ENCODE measurements at places on chromosomes 12 and 14.

DNA sequence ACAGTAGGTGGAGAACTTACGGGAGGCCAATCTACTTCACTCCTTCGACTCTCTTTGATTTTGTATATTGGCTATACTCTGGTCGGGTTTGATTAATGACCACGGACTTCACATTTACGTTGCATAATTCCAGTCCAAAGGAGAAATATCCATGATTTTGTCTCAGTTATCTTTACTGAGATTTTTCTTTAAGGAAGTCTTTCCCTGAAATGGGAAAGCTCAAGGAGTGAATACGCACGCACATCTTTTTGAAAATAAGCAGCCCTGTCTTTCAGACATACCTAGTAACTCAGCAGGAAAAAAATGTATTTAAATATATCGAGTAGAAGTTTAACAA is 5.7 kb upstream of the ALX1 start:
- no peak for DNase-seq

GRCh38 chr12:1356285-1356684 is 238.1 kb downstream of the FBXL14 start:
- no peak for DNase-seq

GRCh38 chr12:111858186-111858585 is 16.2 kb downstream of the MAPKAPK5 start:
- no peak for DNase-seq

DNA sequence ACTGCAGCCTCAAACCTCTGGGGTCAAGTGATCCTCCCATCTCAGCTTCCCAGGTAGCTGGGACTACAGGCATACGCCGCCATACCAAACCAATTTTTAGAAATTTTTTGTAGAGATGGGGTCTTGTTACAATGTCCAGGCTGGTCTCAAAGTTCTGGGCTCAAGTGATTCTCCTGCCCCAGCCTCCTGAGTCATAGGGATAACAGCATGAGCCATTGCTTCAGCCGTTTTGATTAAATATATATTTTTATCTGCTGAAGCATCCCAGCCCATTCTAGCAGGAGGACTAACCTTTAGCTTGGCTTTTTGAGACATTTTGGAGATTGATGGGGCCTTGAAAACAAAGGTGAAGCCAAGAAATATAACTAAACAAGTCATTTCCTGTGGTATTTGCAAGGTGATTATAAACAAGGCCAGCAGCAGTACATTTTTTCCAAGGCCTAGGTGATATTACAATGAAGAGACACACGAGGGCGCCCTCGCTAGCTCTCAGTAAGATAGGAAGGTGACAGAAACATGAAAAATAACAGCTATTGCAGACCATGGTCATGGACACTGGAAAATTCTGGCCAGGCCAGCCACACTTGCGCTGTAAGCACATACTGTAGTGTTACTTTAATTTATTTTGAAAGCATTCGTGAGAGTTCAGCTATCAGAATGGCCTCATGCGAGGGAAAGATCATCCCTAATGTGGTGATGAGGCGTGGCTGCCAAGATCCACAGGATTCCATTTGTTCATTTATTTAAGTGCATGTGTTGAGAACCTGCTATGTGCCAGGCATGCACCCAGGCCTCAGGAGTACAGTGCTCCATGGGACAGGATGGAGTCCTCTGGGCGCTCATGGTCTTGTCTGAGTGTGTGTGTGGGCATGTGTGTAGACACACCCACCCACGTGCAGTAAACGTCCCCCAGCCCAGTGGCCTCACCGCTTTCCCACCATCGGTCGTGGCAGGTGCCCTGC is 63.5 kb downstream of the DGLUCY start:
- peak; percentile 77 for DNase-seq

GRCh38 chr12:112615196-112615595 is 176.4 kb upstream of the RPH3A start:
- DNase-seq = no peak

- no peak for DNase-seq
These were observed 32.7 kb downstream of the TMEM19 start for GRCh38 chr12:71718611-71719010.

- no peak for DNase-seq
These were observed 28.7 kb downstream of the AICDA start for GRCh38 chr12:8584004-8584403.

- no peak for DNase-seq
These were observed 163.2 kb downstream of the DYRK2 start for GRCh38 chr12:67811437-67812361.

- no peak for DNase-seq
These were observed 70.3 kb downstream of the RNFT2 start for GRCh38 chr12:116808113-116809105.

DNA sequence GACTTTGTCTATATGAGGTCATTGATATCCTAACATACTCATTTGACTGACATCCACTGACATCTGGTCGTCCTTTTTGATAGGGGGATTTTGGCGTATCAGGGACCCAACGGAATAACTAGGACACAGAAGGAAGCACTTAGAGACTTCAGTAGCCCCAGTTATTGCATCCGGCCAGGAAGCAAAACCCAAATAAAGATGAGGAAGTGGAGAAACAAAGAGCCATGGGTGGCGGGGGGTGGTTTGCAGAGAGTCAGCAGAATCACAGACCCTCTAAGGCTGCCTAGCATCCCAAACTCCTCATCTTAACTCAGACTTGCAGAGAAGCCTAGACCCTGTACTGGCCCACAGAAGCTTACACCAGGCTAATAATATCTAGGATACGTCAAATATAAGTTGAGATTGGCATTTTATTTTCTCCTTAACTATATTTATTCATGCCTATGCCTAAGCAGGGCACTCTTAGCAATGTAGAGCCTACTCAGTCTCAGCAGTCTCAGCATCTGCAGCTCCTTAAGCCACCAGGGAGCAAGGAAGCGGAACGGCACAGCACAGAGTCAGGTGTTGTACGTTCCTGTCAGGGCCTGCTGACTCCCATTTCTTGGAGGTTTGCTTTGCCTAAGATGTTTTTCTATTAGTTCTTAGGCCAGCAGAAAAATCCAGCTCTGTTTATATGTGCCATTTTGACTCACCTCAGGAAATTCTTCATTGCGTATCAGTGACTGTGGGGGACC is 45.1 kb downstream of the KCNA1 start:
- DNase-seq = no peak

DNA sequence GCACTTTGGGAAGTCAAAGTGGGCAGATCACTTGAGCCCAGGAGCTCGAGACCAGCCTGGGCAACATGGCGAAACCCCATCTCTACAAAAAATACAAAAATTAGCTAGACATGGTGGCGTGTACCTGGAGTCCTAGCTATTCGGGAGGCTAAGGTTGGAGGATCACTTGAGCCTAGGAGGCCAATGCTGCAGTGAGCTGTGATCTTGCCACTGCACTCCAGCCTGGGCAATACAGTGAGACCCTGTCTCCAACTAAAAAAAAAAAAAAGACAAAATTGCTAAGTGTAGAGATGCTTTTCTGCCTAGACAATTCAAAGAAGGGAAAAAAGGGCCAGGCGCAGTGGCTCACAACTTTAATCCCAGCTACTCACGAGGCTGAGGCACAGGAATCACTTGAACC is 3.4 kb upstream of the LRP6 start:
- DNase-seq = no peak

DNA sequence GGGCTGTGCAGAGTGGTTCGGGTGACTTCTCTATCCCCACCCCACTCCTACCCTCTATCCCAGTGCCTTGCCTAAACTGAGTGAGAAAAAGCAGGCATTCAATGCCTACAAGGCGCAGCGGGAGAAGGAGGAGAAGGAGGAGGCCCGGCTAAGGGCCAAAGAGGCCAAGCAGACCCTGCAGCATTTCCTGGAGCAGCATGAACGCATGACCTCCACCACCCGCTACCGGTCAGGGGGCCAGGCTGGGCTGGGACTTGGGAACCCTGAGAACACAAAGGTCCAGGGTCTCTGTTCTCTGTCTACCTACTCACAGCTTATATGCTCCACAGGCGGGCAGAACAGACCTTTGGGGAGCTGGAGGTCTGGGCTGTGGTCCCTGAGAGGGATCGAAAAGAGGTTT is 11.7 kb downstream of the PRPF40B start:
- DNase-seq = no peak

DNA sequence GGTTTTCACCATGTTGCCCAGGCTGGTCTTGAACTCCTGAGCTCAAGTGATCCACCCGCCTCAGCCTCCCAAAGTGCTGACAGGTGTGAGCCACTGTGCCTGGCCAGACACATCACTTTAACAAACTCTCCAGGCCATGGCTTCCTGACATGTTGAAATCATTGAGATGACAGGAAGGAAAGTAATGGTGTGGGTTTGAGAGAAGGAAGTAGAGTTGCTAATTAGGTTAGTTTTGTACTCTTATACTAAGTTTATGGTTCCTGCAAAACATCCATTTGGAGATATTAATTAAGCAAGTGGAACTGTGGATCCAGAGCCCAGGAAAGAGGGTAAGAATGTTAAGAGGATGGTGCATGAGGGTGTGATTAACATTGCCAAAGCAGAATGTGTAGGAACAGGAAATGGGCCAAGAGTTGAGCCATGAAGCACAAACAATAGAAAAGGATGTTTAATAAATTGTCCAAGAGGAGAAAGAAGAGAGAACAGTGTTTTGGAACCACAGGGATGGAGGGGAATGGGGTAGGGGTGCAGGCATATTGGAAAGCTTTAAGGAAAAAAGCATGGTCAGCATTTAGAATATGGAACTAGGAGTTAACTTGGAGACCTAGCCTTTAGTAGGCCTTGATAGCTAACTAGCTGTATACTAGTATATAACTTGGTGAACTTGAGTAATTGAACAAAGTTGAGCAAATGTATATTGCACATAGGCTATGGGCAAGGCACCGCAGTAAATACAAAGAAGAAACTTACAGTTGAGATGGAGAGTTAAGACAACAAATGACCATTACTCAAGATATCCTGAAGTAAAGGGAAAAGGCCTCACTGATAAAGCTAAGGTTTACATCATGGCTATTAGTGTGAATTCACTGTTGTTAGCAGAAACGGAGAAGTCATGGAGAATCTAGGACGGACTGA is 91.3 kb upstream of the DNM1L start:
- DNase-seq = no peak

Measured in NCI-H510A treated with DMSO at 0.1 percent for 48 hours (cell line).